ENCODE measurements at places on chromosomes 1 and 21.
A peak's percentile ranks its signal among the peaks of the same experiment; 100 is the strongest.

DNA sequence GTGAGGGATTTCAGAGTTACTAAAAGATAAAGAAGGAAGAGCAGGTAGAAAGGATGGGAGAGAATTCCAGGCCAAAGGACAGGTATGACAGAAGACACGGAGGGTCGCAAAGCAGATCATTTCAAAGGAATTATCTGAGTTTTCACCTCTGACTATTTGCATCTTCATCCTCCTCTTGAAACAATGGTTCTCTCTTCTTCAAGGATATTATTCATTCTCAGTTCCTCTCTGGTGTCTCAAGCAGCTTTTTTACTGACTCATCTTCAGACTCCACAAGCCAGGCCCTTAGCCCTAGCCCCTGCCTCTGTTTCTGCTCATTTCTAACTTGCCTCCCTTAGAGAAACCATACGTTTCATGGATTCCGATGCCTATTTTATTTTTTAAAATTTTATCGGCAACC, 15.0 kb downstream of the DDX59 start:
- no peak for DNase-seq

DNA sequence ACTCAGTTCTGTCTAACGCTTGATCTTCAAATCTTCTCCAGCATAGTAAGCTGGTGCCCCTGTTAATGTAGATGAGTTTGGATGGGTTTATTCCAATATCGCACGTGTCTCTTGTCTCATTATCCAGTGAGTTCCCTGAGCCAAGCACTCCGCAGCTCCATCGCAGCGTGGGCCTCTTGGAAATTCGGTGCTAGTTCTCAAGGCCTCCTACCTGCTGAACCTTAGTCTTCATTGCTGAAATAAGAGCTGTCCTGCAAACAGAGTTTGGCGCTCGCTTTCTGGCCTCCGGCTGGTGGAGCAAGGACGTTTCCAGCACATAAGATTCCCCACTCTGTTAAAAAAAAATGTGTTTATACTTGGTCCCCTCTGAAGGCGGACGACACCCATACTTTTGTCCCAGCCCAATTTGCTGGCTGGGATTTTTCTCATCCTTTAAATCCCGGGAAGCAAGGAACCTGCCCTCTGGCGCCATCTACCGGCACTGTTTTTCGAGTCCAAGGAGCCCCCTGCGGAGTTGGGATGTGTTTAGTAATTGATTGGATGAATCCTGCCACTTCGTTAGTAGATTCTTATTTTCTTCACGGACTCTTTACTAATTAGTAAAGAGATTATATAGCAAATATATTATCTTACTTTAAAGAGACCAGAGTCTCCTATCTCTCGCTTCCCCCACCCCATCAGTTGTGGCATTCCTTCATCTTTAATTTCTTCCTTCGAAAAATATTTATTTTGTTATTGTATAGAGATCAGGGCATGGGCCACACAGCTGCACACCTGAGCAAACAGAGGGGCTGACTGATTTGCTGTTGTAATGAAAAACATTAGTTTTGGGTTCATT, 14.7 kb downstream of the JUN start:
- no peak for DNase-seq

GRCh38 chr1:42282867-42283583, 52.0 kb downstream of the FOXJ3 start:
- no peak for DNase-seq

GRCh38 chr1:19955534-19956170, 23.8 kb downstream of the PLA2G2A start:
- DNase-seq: no peak

DNA sequence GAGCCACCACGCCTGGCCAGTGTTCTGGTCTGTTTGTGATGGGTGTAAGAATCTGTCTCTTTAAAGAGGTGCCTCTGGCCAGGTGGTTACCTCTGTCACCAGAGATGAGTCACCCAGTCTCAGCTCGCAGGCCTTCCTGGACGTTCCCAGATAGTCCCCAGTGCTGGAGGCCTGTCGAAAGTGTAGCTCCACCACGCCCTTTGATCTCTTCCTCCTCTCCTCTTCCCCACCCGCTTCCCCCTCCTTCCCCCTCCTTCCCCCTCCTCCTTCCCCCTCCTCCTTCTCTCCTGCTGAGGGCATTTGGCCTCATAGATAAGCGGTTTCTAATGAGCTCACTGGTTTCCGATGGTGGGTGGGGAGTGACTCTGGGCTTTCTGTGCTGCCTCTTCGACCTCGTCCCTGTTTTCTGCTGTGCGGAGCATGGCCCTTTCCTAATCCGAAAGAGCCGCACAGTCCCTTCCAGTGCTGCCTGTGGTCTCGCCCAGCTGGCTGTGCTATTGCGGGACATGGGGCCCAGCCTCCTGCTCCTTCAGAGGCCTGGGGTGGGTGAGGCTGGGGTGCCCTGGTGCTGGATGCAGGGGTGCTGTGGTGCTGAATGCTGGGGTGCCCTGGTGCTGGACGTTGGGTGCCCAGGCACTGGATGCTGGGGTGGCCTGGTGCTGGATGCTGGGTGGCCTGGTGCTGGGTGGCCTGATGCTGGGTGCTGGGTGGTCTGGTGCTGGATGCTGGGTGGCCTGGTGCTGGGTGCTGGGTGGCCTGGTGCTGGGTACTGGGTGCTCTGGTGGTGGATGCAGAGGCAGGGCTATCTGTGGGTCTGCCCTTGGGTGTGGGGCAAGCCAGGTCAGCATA, 19.2 kb downstream of the AGPAT3 start:
- no peak for DNase-seq

DNA sequence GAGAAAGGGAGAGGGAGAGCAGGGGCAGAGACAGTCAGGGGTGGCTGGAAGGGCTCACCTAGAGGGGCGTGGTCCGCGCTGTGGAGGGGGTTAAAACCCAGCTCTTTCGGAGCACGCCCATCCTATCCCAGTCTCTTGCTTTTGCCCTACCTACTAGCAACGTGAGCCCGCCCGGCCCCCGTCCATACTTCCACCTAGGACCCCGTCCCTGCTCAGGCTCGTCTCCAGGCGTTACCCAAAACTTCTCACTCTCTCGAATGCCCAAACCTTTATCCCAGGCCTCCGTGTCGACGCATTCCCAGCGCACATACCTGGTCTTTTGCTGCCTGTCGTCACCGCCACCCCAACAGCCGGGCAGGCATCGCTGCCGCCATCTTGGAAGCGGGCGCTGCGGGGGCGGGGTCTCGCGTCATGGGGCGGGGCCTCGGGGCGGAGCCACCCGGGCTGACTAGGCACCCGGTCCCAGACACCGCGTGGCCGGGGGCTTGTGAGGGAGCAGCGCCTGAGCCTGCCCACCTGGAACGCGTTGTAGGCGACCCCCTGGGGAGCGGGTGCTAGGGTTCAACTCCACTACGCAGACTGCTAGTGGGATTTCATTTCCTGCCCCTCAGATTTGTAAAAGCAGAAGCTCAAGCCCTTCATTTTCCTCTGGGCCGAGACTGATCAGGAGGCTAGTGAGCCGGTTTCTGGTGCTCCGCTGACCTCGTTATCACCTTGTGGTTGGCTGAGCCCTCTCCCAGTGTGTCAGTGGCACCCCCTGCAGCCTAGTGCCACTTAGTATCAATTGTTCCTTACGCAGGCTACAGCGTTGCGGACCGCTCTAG, at the start of gene B4GALT3:
B4GALT3 (minus strand) TSS at position 396 of the 824 bp plus-strand sequence. CDS start 1,447 bp downstream, outside the sequence.
- peak; percentile 96 for DNase-seq

Measured in Karpas-422 (cell line).